NCI-H1105 (cell line): ENCODE measurements at places on chromosomes 2 and 18.

- DNase-seq, result no peak
Observed at GRCh38 chr18:11861583-11862288, 10.5 kb downstream of the CHMP1B start.

- DNase-seq, result no peak
Observed at GRCh38 chr18:21636769-21637168, 24.7 kb downstream of the SNRPD1 start.

DNA sequence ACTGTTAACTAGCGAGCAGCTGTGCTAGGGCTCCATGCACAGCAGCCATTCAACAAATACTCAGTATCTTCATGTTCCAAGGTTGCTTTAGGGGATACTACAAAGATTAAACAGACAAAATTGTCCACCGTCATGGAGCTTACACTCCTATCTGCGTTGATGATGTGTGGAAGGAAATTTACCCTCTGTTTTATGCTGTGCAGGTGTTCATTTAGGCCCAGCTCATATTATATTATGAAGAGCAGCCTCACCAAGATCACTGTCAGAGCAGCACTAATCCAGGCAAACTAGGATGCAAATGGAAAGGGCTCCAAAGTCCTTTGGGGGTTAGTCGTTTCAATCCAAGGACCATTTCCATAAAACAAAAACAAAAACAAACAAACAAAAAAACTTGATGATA lies 13.4 kb upstream of the WIPF1 start:
- no peak for DNase-seq

- DNase-seq, result no peak
Observed at GRCh38 chr2:223260681-223261080, 208.7 kb downstream of the KCNE4 start.

- DNase-seq, result no peak
Observed at GRCh38 chr2:224025874-224026273, 13.2 kb downstream of the SERPINE2 start.

DNA sequence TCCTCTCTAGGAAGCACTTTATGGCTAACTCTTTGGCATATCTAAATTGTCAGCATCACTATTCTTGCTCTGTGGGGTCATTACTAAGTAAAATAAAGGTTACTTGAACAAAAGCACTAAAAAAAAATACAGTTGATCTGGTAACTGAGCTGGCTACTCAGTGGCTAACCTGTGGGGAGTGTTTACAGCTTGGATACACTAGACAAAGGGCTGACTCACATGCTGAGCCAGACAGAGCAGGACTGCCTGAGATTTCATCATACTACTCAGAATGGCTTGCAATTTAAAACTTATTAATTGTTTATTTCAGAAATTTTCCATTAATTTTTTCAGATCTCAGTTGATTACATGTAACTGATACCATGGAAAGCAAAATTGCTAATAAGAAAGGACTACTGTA lies 1690.4 kb upstream of the SLC39A10 start:
- DNase-seq, result no peak

GRCh38 chr2:48016225-48017019 lies 110.1 kb upstream of the FBXO11 start:
- no peak for DNase-seq
